ENCODE measurements at places on chromosomes 4 and X. TPM values are rescaled to one million over a fixed set of nuclear protein-coding genes. Genes with fewer than 3 reads are reported as not detected.

GRCh38 chr4:48667148-48667547 lies 112.9 kb downstream of the FRYL start:
- H3K4me1 ChIP-seq = peaks cover 16% of the 10 kb centered on the region
- no peak overlapping the region for H3K27ac ChIP-seq
- no peaks in the 10 kb centered on the region for H3K27me3 ChIP-seq
- DNase-seq = no peak
- H3K36me3 ChIP-seq = peaks cover 5% of the 10 kb centered on the region

Gene SHROOM4
- 7.5 TPM for total RNA-seq

Gene SOD3
- 22.9 TPM for total RNA-seq

Gene MXRA5
- total RNA-seq = 26.4 TPM

- H3K36me3 ChIP-seq = no peaks in the 10 kb centered on the region
- no peak overlapping the region for H3K4me3 ChIP-seq
- DNase-seq = no peak
- H3K27me3 ChIP-seq = no peaks in the 10 kb centered on the region
- H3K4me1 ChIP-seq = no peaks in the 10 kb centered on the region
- H3K27ac ChIP-seq = no peak overlapping the region
Observed at GRCh38 chrX:151873096-151873495, 39.6 kb upstream of the MAGEA4 start.
